Esophagus mucosa (tissue), 1 donor: ENCODE measurements at places on chromosomes 4 and X. TPM values are rescaled to one million over a fixed set of nuclear protein-coding genes. Genes with fewer than 3 reads are reported as not detected.

Gene VCX2
- not detected for total RNA-seq

DNA sequence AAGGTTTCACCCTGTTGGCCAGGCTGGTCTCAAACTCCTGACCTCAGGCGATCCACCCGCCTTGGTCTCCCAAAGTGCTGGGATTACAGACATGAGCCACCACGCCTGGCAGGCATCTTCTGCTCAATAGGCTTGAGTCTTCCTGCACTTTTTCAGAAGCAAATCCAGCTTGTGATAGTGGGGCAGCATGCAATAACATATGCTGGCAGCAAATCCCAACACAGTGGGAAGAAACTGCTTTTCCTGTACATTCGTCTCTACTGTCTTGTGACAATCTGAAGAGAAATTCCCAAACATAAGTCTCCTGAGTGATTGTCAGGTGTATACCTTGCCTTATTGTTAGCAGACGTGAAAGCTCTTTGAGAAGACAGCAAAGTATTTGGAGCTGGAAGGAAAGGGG is 145.7 kb downstream of the PALLD start:
- no peak for ATAC-seq

DNA sequence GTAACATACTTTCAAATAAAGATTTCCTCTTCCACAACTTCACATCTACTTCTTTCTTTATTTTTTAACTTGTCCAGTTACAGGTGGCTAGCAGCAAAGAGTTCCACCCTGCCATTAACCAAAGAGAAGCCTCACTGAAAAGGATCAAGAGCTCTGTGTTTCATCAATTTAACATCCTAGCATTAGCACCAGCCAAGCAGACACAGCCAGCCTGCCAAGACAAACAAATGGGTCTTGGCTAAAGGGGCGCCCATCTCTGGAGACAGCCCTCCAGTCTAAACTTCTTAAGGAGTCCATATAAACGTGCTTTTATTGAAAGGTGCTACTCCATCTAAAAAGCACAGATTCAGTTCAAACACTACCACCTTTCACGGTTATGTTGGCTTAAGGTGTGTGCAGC is 105.3 kb downstream of the ADAMTS3 start:
- ATAC-seq, result no peak

DNA sequence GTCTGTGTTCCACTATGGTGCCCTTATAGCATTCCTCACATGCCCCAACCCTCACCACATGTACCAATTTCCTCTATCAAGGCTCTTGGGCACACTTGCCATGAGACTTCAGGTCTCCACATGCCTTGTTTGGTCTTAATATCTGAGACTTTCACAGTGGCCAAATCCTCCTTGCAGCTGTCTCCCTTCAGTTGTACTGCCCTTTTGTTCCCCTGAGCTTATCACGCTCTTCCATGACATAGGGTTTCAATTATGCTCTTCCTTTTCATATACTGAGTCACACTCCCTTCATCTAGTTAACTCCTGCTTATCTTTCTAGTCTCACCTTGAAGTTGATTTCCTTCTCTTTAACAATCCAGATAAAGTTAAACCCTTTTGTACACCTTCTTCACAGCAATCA is 212.9 kb downstream of the PDHA2 start:
- ATAC-seq, result no peak

DNA sequence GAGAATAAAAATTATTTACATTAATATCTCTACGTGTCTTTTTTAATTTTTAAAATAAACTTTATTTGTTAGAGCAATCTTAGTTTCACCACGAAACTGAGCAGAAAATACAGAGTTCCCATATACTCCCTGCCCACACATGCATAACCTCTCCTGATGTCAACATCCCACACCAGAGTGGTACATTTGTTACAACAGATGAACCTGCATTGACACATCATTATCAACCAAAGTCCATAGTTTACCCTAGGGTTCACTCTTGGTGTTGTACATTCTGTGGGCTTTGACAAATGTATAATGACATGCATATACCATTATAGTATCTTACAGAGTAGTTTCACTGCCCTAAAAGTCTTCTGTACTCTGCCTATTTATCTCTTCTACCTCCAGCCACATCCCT is 110.6 kb upstream of the OTUD4 start:
- no peak for ATAC-seq
